ENCODE measurements at places on chromosomes 3 and 15.

- DNase-seq = no peak
Observed at GRCh38 chr15:73200339-73200738, 148.1 kb downstream of the NEO1 start.

- DNase-seq = no peak
Observed at GRCh38 chr15:98442901-98443300, 205.4 kb upstream of the IGF1R start.

DNA sequence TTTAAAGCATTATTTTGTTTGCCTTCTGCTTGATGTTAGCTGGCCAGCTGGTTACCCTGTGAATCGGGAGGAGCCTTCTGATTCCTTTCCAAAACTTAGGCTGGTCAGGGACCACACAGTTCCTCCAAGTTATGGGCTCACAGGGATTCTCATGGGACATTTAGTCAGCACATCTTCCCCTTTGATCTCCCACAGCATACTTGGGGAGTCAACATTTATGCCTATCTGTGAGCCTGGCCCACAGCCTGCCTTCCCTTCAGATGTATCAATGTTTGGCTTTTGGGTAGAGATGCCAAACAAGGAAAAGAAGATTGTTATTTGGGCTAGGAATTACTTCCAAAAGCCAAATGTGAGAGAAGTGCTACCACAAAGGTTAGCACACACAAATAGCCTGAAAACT, 32.6 kb upstream of the DCP1A start:
- no peak for DNase-seq

- no peak for DNase-seq
Observed at GRCh38 chr3:162538491-162538890, 1041.9 kb downstream of the OTOL1 start.

DNA sequence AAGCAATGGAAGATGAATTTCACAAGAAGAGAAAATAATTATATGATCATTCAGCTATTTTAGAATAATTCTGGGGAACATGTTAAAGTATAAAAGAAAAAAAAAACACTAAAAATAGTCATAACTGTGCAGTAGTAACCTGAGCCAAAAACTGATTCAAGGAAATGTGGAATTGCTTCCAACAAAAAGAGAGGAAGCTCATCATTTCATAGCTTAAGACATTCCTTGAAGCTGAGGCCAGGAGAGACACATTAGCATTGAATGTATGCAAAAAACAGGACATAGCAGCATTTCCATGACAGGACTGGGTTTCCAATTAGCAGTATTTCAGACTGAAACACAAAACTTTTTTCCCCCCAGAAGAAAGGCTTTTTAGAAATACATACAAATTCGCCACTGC, 27.7 kb upstream of the LRRN1 start:
- DNase-seq = no peak

GRCh38 chr3:10706156-10706739, 109.8 kb upstream of the SLC6A11 start:
- DNase-seq = no peak

All from activated CD4-positive, CD25-positive, alpha-beta regulatory T cell (primary cell).